DMS53 (cell line): ENCODE measurements at places on chromosomes 16 and 17.
A peak's percentile ranks its signal among the peaks of the same experiment; 100 is the strongest.

DNA sequence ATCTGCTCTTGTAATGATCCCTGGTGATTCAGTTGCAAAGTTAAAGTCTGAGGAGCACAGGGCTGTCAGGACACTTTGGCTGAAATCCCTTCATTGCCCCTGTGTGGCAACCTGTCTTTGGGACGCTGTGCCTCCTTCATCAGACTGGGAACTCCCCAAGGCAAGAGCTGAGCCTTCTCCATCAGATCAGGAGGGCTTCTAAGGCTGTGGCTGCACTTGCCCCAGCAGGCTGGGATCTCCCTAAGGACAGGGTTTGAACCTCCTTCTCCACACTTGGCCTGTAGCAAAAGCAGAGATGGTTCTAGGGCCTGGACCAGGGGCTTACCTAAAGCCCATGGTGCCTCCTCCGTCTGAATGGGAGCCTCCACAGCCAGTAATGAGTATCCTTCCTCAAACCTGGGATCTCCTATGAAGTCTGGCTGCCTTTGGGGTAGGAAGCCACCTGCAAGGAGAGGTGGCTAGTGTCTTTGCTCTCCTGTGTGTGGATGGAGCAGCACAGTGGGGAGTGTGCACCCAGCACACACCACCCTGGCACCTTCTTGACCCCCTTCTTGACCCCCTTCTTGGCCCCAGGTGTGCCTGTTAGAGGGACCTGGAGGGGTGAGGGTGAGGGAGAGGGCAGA, 79.0 kb upstream of the NKD1 start:
- peak; percentile 31 for DNase-seq

GRCh38 chr17:57158325-57158724, 73.3 kb downstream of the AKAP1 start:
- DNase-seq: no peak

GRCh38 chr17:73595479-73595878, 48.8 kb downstream of the SDK2 start:
- peak; percentile 44 for DNase-seq

GRCh38 chr17:48139944-48140343, 32.4 kb downstream of the SNX11 start:
- DNase-seq: no peak

DNA sequence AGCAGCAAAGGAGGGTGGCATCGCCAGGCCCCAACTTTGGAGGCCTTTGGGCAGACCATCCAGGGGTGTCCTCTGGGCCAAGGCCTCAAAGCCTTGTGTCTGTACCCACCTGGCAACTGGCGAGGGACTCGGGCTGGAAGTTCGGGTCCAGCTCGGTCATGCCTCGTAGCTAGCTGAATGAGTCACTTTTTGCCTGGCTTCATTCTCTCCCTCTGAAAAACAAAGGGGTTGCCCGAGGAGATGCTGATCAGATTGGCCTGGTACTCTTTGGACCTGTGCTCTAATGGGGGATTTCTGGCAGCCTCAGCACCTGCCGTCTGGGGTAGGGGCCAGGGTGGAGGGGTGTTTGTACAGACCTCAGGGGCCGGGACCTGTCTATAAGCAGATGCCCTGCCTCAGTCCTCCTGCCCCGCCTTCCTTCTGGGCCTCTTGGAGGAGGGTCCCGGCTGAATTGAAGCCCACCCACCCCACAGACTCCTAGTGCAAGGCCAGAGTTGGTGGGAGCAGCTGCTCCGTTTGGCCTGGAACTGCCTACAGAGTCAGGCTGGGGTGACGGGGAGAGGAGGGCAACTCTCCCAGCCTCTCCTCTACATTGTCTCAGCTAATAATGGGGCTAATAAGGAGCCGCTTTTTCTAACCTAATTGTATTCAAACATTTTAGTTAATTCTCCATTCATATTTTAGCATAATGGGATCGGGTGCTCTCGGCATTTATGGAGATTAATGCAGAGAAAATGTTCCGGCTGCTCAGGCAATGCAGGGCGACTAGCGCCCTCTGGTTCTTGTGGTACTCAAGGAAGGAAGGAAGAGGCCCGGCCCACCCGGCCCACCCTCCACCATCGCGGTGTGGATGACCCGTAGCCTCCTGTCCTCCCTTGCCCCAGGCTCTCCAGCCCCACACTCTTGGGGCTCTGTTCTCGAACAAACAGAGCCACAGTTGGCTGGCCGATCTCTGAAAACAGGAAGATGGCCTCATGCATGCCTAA, 21.4 kb upstream of the ABCC3 start:
- no peak for DNase-seq

GRCh38 chr17:72441909-72442308, 321.1 kb downstream of the SOX9 start:
- DNase-seq: no peak

GRCh38 chr17:62791767-62792446, 16.2 kb downstream of the MARCHF10 start:
- peak; percentile 97 for DNase-seq

DNA sequence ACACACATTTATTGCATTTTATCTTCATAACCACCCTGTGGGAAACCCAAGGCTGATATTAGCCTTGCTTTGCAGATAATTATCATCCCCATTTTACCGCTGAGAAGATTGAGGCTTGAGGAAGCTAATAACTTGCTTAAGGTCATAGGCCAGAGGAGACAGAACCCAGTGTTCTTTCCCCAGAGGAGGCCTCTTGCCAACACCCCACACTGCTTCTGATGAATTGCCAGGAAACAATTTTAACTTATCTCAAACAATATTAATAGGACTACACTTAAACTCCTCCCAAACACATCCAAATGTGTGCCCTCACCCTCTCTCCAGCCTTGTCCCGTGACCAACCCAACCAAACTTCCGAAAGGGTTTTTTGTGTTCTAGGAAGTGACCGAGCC, 2.1 kb upstream of the SPG7 start:
- DNase-seq: no peak

- no peak for DNase-seq
These were observed 19.6 kb downstream of the NME2 start for GRCh38 chr17:51185763-51186332.

GRCh38 chr16:12626411-12626810, 177.3 kb downstream of the CPPED1 start:
- DNase-seq: no peak

GRCh38 chr16:2324296-2324859, 16.1 kb downstream of the ABCA3 start:
- DNase-seq: no peak

GRCh38 chr17:77728474-77728795, 230.1 kb upstream of the TNRC6C start:
- no peak for DNase-seq

GRCh38 chr17:30323262-30323894, 10.5 kb downstream of the TMIGD1 start:
- DNase-seq: peak; percentile 80

GRCh38 chr17:2395258-2396181, 5.3 kb downstream of the MNT start:
- peak; percentile 88 for DNase-seq

- no peak for DNase-seq
These were observed 98.1 kb upstream of the SEC14L1 start for GRCh38 chr17:77042476-77043231.

GRCh38 chr17:74379495-74380085, 12.3 kb downstream of the GPR142 start:
- peak; percentile 92 for DNase-seq

- DNase-seq: no peak
These were observed 42.8 kb downstream of the CDK5R1 start for GRCh38 chr17:32529604-32530003.

DNA sequence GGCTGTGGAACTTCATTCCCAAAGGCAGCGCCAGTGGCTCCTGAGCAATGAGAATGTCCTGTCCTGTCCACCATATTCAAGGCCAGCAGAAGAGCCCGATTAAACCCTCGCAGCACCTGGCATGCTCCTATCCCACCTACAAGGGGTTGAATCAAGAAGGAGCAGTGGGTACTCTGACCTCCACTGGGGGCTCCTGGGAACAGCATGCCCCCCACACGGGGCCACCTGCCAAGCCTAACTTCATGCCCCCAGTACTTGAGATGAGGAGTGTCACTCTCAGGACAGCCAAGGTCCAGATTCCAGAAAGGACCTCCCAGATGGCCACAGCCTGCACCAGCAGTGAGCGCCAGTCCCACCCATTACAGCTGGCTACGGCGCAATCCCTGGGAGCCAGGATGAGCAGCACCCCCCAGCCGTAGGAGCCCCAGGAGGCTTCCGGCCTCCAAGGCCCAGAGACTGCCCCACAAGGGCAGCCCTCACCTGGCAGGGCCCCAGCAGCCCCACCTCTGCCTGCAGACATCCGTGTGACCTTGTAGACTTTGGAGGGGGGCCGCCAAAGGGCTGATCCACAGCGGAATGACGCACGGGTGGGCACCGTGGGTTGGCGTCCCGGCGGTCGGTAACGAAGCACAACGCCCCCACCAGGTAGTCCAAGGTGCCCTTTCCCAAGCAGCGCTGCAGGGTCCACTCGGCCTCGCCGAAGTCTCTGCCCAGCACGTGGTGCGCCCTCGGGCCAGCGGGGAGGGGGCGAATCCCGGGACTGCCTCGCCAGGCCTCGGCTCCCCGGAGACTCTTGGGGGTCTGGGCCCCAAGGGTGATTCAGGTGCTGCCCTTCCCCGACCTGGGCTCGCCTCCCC, 1.0 kb upstream of the MPDU1 start:
- peak; percentile 57 for DNase-seq

GRCh38 chr16:53092284-53092683, 37.5 kb downstream of the CHD9 start:
- DNase-seq: no peak

DNA sequence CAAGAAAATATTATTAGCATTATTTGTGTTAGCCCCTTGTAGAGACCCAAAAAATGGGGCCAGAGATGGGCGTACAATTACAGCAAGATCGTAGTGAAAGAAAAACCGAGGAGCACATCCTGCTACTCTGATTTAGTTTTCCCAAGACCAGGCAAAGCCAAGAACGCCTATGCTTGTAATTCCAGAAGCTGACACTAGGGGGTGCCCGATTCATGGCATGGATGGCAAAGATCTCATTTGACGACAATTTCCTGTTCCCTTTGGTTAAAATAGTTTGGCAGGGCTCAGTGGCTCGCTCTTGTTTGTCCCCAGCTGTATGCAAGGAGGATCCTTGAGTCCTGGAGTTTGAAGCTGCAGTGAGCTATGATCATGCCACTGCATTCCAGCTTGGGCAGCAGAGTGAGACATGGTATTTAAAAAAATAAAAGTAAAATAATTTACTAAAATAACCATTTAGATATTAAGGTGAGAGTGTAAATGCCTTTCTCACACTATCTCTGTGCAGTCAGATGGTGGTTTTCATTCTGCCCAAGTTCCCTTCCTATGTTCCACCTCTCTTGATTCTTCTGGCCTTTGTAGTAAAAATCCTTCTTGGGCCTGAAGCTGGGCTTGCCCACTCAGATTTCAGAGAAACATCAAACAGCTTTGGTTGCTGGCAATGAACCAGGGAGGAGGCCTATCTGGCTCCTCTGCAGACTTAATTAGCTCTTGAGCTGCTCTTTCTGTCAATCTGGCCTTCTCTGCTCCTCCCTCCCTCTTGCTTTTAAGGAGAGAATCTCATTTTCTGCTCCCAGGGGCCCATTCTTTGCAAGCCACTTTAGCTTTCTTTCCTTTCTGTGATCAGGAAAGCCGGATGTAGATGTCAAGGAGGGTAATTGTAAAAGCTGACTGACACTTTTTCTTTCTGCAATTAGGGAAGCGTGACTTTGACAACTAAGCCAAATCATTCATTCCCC, 31.2 kb downstream of the TMEM238L start:
- peak; percentile 11 for DNase-seq

- DNase-seq: no peak
These were observed 28.5 kb upstream of the SLC7A5 start for GRCh38 chr16:87897521-87898505.

DNA sequence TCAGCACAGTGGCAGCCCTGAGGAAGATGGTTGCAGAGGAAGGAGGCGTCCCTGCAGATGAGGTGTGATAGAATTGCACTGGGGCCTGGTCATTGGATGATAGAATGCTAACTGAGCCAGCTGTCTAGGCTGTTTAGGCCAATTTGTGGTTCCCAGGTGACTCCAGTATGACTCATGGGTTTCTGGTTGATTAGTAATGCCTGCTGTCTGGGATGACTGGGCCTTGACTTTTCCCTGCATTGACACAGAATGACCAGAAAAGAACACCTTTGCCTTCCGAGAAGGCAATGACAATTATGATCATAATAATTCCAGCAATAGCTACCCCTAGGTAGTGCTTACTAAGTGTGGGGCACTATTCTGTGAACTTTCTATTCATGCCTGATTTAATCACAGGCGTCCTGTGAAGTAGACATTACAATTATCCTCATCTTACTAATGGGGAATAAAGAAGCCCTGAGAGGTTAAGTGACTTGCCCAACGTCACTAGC, 31.5 kb downstream of the USP43 start:
- peak; percentile 60 for DNase-seq

GRCh38 chr16:3129137-3130131, 5.4 kb upstream of the ZNF213 start:
- peak; percentile 91 for DNase-seq

DNA sequence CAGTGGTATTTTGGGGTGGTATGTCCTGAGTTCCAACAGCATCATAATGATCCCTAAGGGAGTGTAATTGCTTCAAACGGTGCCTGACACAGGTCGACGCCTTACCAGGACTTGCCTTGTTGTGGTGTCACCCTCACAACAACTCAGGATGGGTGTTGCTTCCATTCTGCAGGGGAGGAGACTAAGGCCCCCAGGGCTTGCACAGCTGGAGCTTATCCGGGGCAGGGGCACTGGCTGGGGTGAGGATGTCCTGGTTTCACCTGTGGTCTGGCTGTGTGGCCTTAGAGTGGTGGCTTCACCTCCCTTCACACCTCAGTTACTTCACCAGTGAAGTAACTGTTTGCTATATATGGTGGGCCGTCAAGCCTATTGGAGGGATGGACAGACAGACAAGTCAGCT, 23.3 kb downstream of the LLGL2 start:
- no peak for DNase-seq

GRCh38 chr17:33050611-33051140, 59.0 kb downstream of the SPACA3 start:
- no peak for DNase-seq

GRCh38 chr16:85164838-85165516, 52.7 kb upstream of the CIBAR2 start:
- DNase-seq: no peak

GRCh38 chr17:34781571-34782108, 179.6 kb downstream of the CCT6B start:
- DNase-seq: no peak
